Motor neuron (in vitro differentiated cells): ENCODE measurements at places on chromosomes 6 and 20.

- ATAC-seq, result peak; percentile 16
These were observed 2.0 kb downstream of the COL9A3 start for GRCh38 chr20:62818592-62819493.

GRCh38 chr20:46063652-46064054, 26.1 kb downstream of the NCOA5 start:
- ATAC-seq, result no peak

DNA sequence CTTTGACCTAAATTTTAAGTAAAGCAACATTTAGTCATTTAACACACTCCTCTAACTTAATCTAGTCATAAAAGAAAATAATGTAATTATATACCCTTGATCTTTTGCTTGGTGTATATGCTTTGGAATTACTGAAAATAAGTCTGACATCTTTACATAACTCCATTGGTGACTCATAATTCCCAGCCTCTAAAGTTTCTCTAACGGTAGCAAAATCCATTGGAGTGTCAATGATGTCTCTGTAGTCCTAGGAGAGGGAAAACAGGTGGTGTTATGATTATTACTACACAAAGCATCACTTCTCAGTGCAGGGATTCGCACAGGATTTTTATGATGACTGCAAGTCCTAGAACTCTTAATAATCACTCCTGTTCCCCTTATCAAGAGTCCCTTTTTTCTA, 80.2 kb downstream of the IRAK1BP1 start:
- ATAC-seq, result no peak

DNA sequence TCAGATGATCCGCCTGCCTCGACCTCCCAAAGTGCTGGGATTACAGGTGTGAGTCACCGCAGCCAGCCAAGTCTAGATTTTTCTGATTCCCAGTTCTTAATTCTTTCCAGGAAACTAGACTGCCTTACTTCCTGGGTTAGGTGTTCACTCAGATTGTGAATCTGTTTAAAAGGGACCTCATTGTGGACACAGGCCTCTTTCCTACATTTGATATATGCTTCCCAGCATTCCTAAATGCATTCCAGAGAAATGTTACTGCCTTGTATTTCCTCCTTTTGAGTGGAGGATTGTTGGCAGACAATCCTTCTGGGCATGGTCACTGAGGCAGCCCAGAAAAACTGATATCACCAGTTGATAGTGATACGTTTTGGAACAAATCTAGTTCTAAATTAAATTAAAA, 15.7 kb downstream of the TMEM181 start:
- ATAC-seq, result no peak

DNA sequence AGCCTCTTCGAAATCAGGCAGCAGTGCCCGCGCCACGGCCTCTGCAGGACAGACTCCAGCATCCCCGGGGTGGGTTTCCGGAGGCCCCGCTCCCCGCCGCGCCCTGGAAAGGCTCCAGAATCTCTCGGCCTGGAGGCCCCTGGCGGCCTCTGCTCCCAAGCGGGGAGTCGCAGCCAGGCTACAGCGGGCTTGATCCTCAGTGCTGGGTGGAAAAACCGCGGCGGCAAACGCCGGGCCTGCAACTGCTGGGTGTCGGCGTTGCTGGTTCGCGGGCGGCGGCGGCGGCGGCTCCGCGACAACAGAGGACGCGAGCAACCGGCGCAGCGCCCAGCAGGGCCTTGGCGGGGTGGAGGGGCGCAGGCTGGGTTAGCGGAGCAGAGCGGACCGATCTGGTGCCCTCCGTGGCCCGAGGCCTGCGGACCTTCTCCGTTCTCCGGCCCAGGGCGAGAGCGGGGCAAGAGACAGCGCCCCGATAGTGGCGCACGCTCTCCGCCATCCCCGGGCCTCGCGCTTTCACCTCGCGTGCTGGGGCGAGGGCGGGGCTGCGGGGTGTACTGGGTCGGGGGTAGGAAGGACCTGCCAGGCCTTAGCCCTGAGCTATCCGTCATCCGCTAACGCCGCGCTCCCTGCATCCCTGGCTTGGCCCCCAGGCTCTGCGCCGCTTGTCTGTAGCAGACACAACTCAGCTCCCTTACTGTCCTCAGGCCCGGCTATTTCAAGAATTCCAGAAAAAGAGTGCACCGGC, 3.4 kb upstream of the ZNF292 start:
- peak; percentile 11 for ATAC-seq

GRCh38 chr6:82017288-82017687, 230.3 kb downstream of the IBTK start:
- peak; percentile 97 for ATAC-seq

GRCh38 chr20:17622851-17623508, 53.1 kb downstream of the DSTN start:
- no peak for ATAC-seq

DNA sequence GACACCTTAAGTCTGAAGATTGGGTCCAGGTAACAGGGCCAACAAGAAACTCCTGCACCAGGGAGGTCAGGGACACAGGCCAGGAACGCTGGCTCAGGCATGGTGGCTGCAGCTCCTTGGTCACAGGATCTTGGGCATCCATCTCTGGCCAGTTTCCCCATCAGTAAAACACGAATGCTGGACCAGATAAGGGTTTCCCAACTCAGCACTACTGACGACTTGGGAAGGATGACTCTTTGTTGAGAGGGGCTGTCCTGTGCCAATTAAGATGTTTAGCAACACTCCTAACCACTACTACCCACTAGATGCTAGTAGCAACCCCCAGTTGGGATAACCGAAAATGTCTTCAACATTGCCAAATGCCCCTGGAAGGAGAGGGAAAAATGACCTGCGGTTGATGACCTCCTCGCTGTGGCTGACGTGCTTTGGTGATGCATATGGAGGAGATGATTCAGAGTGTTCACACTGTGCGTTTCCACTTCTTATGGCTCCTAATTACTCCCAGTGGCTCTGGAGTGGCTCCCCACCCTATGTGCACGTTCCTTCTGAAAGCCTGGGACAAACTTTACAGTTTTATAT, 261.9 kb downstream of the CDH26 start:
- no peak for ATAC-seq

DNA sequence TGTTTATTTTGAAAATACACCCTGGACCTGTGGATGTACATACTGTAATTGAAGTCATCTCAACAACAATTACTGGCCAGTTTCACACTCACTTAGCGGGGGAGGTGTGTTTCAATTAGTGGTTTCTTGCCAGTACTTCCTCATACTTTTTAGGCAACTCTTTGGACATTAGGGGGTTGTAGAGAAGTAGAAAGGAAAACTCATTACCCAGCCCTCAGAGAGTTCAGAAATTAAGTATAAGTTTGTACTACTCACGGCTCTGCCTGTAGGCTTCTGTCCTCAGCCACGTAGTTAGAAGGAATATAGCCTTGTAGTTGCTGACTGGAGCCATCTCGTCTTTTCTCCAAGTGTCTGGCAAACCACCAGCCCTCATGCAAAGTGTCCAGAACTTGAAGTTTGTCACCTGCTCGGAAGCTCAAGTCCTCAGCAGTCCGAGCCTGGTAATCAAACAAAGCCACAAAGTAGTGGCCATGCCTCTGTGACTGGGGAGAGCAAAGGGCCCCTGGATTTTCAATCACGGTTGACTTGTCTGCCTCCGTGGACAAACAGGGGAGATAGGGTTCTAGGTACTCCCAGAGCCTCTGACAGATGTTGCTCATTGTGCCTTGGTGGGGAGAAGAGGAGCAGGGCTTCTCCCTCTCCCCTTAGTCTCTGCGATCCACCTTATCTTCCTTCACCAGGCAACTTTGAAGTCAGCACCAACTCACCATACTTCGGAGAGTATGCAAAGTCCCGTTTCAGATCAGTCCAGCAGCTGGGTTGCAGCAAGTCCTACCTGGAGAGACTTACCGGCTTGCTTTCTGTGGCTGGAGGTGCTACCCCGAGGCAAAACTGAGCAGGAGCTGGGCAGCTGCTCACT, 749 bp downstream of the FRK start:
- no peak for ATAC-seq

DNA sequence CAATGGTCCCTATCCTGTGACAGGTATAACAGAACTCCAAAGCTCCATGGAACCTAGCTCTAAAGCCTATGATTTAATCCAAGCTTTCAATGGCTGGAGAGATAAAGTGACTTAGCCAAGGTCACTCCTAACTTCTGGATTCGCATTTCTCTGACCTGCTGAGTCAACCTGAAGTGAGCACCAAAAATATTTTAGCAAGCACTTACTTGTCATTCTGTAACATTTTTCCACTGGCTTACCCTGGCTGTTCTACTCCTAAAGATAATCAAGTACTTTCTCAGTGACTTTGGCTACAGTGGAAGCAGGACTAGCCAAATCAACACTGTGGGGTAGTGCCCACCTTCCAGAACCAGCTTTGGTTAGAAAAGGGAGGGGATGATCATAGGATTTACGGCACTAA, 188.3 kb downstream of the OGFRL1 start:
- ATAC-seq, result no peak

DNA sequence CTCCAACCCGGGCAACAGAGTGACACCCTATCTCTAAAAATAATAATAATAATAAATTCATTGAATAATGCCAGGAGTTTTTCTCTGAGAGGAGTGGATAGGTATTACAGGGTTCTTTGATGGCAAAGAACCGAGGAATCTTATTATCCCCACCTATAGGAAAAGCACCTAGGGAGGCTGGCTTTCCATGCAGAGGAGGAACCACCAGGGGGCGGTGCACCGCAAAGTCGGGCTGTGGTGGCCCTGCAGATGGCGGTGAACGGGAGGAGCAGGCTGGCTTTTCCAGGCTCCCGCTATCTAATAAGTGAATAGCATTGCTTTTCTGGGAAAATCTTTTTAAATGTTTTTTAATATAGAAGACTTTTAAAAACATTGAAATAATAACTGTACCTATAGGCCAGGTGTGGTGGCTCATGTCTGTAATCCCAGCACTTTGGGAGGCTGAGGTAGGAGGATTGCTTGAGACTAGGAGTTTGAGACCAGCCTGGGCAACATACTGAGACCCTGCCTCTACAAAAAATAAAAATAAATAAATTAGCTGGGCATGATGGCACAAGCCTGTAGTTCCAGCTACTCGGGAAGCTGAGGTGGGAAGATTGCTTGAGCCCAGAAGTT, 864.2 kb downstream of the KIF16B start:
- ATAC-seq, result no peak

- no peak for ATAC-seq
These were observed 38.7 kb upstream of the SLC22A2 start for GRCh38 chr6:160297310-160297709.

- ATAC-seq, result peak; percentile 47
These were observed 18.0 kb upstream of the PACSIN1 start for GRCh38 chr6:34447910-34448309.

DNA sequence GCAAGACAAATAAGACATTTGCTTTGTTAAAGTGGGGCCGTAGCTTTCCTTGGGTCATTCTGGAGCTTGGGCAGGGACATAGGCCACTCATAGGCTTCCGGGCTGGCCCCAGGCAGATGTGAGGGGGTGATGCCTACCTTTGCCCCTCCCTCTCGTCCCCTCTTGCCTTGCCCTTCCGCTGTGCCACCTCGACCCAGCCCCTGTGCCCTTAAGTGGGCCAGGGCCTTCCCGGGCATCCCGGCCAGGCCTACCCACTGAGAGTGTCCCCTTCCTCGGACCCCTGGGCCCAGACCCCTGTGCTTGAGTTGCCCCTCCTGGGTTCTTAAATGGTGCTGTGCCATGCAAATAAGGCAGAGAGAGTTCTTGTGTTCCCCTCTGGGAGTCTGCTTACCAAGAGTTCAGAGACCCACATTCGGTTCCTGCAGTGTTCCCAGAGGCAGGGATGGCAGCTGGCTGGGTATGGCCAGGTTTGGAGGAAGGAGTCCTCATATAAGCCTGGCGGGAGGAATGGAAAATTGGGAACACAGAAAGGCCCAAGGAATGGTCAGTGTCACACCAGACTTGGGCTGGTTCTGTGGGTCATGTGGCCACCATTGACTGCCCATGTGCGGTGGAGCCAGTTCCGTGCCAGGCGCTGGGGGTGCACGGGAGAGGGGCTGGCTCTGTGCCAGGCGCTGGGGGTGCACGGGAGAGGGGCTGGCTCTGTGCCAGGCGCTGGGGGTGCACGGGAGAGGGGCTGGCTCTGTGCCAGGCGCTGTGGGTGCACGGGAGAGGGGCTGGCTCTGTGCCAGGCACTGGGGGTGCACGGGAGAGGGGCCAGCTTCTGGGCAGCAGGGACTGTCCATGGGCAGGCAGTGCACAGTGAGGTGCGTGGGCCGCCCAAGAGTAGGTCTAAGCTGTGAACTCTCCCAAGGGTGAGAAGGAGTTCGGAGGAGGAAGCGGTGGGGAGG, 173.5 kb upstream of the SNX9 start:
- no peak for ATAC-seq

- ATAC-seq, result no peak
These were observed 154.8 kb downstream of the PDSS2 start for GRCh38 chr6:107304421-107305025.

DNA sequence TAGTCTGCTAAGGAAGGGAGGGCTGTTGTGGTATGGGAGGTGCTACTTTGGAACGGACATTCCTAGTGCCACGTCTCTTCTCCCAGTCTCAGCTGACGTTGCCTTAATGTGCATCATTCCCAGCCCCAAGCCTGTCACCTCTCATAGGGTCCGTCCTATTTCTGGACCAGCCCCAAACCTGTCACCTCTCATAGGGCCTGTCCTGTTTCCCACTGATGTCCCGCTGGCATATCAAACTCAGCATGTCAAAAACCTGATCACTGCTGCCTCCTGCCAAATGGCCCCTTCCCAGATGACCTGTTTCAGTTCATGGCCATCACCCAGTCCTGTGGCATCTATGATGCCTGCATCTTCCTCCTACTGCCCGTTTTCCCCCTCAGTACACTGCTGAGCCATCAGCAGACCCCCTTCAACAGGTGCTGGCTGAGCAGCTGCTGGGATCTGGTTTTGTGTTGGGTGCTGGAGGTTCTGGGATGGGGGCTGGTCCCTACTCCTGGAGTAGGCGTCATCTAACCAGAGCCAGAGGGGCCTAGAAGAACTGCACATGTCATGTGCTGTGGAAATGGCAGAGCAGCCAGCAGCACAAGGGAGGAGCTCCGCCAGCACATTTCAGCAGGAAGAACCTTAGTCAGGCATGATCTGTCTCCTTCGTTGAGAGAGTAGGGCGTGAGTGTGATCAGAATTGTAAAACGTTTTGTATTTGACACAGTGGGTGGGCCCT, 3.3 kb downstream of the ENTPD6 start:
- ATAC-seq, result peak; percentile 11

- ATAC-seq, result no peak
These were observed 51.8 kb upstream of the FRMD1 start for GRCh38 chr6:168130697-168131371.

- ATAC-seq, result no peak
These were observed 34.9 kb downstream of the UBD start for GRCh38 chr6:29524444-29525310.

GRCh38 chr6:54361734-54362133, 53.5 kb downstream of the TINAG start:
- no peak for ATAC-seq

DNA sequence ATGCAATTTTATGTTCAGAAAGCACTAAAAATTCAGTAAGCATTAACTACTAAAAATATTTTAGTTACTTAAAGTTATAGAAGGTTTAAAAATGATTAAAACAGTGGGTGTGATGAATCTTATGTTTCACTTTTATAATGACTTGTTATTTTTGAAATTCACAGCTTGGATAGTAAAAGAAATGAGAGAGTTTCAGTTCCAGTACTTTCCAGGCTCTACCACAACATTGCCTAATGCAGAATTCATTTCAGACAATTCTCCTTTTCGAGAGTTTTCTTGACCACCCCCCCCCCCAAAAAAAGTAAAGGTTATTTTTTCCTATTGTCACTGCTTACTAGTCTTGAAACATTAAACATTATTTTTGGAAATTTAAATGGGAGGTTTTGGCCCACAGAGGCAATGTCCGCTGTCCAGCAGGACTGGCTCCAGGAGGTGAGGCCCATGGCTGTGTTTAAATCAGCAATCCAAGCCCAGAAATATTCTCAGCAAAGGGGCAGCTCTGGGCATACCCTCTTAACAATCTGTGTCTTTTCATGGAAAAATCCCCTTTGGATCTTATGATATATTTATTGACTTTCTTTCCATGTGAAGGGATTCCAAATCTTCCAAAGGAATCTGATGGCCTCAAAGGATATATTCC, 519.9 kb downstream of the MAFB start:
- ATAC-seq, result no peak
